ENCODE measurements at places on chromosomes 16 and 17.

- no peak for DNase-seq
Measured at GRCh38 chr16:89006036-89006752, 29.2 kb upstream of the CBFA2T3 start.

DNA sequence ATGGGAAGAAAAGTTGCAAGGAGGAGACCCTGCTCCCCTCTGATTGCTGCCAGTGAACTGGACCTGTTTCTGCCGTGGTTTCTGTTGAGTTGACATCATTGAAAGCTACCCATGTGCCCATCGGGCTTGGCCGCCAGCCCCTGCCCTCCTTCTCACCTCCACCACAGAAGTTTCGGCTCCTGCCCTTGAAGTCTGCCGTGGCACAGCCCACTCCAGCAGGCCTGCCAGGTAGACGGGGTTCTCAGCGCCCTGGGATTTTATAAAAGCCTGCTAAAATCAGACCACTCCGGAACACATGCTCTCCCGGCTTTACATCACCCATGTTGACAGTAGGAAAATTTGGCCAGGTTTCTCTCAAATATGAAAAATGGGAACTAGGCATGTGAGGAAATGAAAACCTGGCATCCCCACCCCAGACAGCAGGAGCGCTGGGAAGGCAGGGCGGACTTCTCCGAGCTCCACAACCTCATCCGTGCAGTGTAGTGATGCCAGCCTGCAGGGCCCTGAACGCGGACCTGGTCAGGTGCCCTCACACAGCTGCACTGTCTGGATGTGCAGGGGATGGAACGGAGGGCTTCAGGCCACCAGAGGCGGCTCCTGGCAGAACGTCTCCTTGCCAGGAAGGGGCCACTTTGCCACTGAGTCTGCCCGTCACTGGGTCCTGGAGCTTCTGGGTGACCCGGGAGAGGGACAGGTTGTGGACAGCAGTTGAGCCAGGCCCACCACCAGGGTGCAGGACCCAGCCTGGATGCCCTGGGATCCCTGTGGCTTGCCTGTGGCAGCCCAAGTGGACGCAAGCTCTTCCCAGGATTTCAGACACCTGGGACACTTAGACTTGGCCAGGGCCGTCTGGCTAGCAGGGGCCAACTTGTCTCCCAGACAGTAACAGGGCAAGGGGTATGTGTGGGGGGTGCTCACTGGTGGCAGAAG, 6.9 kb upstream of the GSE1 start:
- DNase-seq, result no peak

- DNase-seq, result peak; percentile 22
Measured at GRCh38 chr16:53692146-53692545, 11.5 kb downstream of the RPGRIP1L start.

DNA sequence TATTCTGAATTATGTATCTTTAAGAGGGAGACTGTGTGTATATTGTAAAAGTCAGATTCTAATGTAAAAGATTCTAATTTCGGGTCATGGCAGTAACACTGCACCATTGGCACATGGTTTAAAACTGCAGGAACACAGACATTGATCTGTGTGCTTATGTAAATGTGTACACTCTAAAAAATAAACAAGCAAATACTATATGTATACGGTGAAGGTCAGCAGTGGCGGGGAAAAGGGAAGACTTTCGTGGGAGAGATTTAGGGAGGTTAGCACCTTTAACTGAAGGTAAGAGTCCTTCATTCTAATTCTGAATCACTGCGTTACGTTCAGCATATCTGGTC, 157.8 kb upstream of the FAM20A start:
- no peak for DNase-seq

- DNase-seq, result no peak
Measured at GRCh38 chr16:3173892-3174617, 13.9 kb upstream of the OR1F1 start.

- DNase-seq, result peak; percentile 79
Measured at GRCh38 chr16:50696575-50697420, 3.4 kb downstream of the NOD2 start.

GRCh38 chr16:87406495-87407088, 14.5 kb downstream of the MAP1LC3B start:
- no peak for DNase-seq

- DNase-seq, result no peak
Measured at GRCh38 chr17:4956493-4957061, 5.7 kb downstream of the ENO3 start.

All from femur (tissue), 1 donor.